ENCODE measurements at places on chromosomes 2 and 18.

DNA sequence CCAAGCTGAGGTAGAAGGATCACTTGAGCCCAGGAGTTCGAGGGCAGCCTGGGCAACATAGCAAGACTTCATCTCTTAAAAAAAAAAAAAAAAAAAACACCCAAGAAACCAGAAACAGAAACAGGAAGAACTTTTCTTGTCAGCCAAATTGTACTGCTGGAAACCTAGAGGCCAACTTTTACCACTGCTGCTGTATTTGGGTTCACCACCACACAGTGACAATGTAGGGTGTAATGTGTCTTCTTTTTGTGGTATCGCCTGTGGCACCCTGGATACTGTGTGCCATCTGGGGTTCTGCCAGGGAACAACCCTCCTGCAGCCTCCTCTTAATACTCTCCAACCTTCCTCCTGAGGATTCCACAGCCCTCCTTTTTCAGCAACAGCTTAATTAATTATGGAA, 72.6 kb downstream of the STK39 start:
- no peak for DNase-seq

GRCh38 chr2:135986507-135986906, 1.1 kb upstream of the DARS1 start:
- DNase-seq: no peak

DNA sequence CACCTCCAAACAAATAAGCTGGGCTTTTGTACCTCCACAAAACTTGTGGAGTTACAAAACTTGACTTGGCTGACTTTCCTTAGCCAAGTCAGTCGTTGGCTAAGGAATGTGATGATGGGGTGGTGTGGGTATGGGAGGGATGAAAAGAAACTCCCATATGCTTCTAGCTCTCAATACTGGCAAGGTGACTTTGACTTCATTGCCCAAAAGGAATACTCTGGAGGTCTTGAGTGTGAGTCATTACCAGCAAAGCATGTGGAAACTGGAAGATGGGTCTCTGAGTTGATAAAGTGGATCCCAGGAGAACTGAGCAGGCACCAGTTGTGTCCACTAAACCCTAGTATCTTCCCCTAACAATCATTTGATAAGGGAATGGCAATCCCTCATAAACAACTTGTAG, 226.7 kb downstream of the GULP1 start:
- DNase-seq: no peak

- no peak for DNase-seq
Measured at GRCh38 chr2:127561371-127561770, 25.9 kb downstream of the MYO7B start.

DNA sequence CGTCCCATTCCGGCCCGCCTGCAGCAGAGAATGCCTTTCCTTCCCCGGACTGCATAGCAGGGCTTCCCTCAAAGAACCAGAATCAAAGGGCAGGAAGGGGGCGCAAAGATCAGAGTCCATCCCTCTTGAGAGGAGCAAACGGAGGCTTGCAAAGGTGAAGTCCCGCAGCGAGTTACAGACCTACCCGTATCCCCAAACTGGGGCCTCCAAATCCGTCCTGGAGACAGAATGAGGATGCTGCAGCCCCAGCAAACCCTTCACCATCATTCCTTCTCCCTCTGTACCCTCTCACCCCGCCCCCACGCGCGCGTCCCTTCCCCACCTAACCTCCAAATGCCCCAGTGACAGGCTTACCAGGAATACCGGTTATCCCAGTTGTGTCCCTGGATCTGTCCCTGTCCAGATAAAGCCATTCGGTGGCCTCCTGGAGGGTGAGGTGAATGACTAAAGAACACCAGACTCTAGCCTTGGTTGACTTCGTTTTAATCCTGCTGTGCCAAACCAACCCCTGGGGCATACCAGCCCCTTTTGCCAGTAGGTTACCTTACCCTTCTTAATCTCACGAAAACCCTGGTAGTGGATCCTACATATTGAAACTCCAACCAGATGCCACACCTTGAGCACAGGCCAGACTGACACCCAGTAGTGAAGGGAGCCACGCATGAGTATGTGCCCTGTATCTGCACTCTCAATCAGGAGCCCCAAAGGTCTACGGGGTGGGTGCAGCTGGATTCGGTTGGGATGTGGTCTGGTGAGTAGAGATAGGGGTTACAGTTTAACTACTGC, 961 bp upstream of the SLC40A1 start:
- DNase-seq: no peak

GRCh38 chr2:217934321-217935131, 68.3 kb downstream of the TNS1 start:
- no peak for DNase-seq

DNA sequence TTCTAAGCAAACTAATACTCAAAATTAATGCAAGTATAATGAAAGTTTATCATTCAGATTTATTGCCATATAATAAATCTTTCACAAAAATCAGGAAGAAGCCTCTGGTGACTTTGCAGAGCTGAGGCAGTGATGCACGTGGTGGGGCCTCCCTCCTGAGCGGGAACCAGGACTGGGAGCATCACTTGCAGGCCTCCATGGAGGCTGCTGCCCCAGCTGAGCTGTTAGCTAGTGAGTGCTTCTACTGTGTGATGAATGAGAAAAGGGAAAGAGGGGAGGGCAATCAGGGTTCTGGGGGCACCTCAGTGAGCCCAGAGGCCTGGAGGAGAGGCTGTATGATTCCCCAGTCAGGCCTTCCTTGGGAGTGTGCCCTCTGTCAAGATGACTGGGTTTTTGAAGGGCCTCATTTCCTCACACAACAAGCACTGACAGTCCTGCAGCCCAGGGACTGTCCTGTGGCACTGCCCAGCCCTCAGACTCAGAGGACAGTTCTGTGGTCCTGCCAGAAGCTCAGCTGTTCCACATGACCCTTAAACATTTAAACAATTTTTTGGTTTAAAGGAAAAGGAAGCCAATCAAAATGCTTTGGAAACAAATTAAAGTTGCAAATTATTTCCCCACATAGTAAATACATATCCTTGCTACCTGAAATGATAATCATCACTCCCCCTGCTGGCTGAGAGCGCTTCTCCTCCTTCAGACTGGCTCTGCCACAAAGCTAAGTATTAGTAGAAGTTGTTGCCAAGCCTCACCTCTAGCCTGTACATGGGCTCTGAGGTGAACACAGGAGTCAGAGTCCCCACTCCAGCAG, 90.9 kb upstream of the SMAD7 start:
- no peak for DNase-seq

DNA sequence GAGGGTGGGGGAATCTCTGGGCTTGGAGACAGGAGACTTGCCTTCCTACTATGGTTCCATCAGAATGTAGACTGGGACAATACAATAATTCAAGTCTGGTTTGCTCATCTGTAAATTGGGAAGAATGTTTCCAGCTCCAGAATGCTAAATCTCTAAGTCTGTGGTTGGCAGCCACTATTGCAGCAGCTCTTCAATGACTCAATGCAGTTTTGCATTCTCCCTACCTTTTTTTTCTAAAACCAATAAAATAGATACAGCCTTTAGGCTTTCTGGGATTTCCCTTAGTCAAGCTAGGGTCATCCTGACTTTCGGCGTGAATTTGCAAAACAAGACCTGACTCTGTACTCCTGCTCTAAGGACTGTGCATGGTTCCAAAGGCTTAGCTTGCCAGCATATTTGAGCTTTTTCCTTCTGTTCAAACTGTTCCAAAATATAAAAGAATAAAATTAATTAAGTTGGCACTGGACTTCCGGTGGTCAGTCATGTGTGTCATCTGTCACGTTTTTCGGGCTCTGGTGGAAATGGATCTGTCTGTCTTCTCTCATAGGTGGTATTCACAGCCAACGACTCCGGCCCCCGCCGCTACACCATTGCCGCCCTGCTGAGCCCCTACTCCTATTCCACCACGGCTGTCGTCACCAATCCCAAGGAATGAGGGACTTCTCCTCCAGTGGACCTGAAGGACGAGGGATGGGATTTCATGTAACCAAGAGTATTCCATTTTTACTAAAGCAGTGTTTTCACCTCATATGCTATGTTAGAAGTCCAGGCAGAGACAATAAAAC, 6.5 kb downstream of the TTR start:
- DNase-seq: no peak

DNA sequence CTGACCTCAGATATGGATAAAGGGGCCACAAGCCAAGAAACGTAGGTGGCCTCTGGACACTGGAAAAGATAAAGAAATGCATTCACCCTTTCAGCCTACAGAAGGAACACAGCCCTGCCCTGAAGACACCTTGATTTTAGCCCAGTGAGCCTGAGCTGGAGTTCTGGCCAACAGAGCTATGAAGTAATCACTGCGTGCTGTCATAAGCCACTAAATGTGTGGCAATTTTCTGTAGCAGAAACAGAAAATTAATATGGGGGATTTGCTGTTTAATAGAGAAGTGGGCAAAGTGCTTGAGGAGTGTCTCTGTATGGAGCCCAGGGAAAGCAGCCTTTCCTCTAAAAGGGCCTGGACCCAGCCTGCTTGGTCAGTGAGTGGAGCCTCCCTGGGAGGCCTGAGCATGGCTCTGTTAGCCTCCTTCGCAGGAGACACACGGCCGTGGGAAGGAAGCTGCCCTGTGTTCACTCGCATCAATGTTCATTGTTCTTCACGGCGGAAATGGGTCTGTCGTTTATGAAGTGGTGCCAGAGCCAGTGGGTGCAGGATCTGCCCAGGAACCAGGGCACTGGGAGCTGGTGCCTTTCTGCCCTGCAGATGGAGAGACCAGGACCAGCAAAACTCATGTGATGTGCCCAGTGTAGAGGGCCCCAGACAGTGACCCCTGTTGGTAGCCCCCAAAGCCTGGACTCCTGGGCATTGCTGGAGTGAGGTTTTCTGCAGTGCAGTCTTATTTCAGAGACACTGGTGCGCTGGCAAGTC, 268.9 kb downstream of the NDUFA10 start:
- DNase-seq: no peak

- no peak for DNase-seq
Measured at GRCh38 chr18:26714739-26715138, 150.8 kb downstream of the AQP4 start.

DNA sequence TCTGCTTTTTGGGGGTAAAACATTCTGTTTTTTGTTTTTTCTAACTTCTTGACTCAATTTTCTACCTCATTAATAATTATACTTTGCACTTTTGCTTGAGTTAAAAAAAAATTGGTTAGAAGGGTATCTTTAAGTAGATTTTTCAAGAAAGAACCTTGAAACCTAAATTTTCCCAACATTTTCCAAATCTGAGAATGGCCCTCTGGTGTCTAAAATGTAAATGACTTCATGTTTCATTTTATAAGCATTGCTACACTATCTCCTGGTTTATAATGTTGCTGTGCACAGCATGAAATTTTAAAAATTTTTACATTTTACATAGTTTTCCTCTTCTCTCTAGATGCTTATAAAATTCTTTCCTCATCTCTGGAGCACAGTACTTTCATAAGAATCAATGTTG, 14.2 kb downstream of the EIF2AK2 start:
- DNase-seq: no peak

- no peak for DNase-seq
Measured at GRCh38 chr2:60313470-60314172, 239.8 kb downstream of the BCL11A start.

- no peak for DNase-seq
Measured at GRCh38 chr2:103155308-103155707, 393.5 kb downstream of the TMEM182 start.

DNA sequence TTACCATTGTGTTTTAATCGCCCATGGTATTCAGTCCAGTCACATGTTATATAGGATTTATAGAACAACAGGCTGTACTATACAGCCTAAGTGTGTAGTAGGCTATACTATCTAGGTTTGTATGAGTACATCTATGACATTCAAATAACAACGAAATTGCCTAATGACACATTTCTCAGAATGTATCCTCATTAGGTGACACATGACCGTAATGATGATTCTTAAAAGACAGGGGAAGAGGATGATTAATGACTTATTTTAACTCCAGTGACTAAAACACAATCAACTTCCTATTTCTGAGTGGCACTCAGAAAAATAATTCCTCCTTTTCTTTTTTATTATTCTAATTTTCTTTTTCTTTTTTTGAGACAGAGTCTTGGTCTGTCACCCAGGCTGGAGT, 63.0 kb upstream of the ACSL3 start:
- DNase-seq: no peak

GRCh38 chr2:238321467-238321866, 1.1 kb downstream of the TRAF3IP1 start:
- no peak for DNase-seq

DNA sequence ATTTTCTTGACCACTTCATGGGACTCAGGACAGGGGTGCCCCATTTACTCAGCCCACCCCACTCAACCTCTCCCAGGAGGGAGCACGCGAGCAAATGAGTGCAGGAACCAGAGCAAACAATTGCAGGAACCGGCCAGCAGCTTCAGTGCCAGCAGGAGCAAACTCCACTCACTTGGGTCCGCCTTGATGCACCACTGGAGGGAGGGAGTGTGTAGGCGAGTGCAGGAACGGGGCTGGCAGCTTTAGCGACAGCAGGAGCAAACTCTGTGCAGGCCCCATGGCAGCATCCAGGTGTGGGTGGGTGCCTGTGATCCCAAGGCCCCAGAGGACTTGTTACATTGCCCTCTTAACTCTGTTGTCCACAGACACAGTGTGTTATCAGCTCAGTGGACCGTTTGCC, 1667.3 kb upstream of the CELF4 start:
- DNase-seq: no peak

DNA sequence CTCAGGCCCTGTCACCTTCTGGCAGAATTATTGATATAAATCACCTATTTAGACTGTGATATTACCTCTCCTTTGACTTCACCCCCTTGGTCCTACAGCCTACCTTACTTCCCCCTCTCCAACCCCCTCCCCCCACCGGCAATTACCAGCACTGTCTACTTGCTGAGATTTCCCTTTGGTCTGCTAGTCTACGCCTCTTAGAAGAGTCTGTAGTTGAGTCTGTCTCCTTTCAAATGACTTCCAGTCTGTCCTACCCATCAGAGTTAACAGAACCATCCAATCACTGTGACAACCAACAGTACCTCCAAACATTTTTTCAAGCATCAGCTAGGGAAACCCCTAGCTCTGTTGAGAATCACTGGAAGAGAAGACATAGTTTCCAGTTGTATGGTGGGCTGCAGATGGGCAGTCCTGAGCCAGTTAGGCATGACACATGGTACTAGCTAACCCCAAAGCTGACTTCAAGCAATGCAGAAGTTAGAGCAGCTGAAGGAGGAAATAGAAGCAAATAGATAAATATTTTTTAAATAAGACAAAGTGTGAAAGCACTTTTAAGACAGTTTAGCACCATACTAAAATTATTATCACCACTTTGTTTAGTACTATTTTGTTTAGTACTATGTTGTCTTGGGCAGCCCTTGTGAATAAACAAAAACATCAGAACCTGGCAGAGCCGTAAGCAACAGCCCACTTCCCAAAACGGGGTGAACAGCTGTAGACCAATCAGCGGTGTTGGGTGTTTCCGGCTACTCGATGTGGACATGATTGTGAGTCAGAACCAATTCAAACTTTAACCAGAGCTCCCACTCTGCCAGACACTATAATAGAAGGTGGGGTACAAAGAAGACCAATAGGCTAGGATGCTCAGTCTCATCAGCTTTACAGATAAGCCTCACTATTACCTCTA, 2.7 kb upstream of the ASNSD1 start:
- no peak for DNase-seq

GRCh38 chr2:10220902-10221391, 81.8 kb upstream of the HPCAL1 start:
- DNase-seq: no peak

DNA sequence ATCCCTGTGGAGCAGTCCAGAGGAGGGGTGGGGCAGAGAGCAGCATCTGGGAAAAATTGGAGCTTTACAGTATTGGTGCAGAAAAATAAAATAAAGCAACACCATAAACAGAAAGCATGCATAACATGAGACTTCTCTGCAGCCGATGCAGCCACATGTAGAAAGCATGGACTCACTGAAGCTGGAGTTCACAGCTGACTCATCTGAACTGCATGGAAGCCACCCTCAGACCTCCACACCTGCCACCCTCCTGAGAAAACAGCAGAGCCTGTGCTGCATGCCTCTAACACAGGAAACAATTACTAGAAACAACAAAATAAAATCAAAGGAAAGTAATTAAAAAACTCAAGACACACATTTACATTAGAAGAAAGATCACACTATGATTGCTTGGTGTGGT, 169.4 kb upstream of the ALKAL2 start:
- no peak for DNase-seq
